GM04503 (cell line): ENCODE measurements at places on chromosomes 5 and 9.

DNA sequence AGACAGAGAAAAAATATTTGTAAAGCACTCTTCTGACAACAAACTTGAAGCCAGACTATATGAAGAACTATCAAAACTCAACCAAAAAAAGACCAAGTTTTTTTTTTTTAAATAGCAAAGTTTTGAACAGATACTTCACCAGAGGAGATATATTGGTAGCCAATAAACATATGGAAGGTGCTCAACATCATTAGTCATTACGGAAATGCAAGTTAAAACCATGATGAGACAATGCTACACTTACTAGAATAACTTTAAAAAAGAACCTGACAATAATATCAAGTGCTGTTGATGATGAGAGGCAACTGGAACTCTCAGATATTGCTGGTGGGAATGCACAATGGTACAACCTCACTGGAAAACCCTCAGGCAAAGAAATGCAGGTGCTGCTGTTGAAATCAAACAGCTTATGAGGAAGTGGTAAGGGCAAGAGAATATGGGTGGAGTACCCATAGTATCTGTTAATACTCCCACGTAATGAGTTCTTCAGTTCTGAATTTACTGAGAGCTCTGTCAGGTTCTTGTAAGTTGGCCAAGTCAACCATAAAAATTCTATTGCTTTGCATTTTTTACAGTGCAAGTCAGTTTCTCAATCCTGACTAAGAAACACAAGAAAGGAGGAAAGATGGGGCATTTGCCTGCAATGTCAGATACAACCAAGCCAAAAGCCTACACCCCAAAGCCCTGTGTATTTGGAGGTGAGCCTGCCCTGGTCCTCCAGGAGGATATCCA is 87.3 kb upstream of the GNAQ start:
- peak; percentile 59 for DNase-seq

DNA sequence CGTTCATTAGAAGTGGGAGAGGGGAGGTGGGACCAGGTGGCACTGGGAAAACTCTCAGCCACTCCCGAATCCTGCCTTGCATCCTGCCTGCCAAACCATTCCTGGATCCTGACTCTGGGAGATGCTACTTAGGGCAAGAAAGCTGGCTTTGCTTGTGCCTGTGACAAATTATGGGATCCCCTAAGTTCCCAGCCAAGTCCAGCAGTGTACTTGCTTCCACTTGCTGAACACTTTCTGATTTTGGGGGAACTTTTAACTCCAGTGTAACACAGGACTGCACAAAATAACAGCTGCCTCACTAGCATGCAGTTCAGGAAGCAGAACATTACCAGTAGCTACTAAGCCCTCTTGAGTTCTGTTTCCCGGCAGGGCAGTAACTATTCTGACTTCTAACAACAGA is 12.5 kb upstream of the NKX2-5 start:
- DNase-seq = no peak

GRCh38 chr9:18333157-18333556 is 140.8 kb upstream of the ADAMTSL1 start:
- no peak for DNase-seq

DNA sequence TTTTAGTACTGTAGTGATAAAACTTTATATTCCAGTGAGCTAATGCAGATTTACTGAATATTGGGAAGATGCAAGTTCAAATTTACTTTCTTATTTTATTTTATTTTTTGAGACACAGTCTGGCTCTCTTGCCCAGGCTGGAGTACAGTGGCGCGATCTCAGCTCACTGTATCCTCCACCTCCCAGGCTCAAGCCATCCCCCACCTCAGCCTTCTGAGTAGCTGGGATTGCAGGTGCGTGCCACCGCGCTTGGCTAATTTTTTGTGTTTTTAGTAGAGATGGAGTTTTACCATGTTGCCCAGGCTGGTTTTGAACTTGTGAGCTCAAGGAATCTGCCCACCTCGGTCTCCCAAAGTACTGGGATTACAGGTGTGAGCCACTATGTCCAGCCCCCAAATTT is 9.9 kb downstream of the PHAX start:
- DNase-seq = no peak

DNA sequence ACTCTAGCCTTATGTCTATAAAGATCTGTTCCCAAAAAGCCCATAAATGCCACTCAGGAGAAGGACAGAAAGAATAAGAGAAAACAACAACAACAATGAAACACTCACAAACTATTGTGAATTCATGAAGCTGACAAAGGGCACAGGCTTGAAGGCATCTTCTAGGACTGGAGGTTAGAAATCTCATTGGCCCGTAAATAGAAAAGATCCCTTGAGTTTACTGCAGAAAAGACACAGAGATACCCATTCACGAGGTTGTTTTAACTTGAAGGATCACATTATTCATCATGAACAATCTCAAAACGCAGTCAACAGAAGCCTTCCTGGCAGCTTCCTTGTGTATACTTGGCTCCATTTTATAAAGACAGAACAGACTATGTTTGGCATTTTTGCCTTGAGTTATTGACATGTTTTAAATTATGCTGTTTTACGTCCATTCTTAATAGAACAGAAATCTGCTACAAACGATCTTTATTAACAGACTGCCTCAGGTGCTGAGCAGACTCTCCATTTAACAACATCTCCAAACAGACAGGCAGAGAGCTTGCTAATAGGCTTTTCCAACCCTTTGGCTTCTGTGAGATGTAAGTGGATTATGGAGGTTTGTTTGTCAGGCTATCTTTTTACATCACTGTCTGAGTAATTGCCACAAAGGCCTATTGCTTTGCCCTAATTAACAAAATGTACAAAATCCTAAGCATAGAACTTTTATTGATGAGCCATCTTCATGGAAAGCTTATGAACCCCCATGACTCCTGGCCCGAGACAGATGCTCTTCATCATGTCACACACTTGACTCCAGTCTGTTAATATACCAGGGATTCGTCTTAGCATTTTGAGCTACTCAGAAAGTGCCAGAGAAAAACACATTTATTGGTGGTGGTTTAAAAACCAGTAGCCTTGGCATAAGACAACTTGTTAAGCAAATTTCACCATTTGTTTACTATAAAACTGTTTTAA is 735.3 kb upstream of the ZNF608 start:
- DNase-seq = no peak

DNA sequence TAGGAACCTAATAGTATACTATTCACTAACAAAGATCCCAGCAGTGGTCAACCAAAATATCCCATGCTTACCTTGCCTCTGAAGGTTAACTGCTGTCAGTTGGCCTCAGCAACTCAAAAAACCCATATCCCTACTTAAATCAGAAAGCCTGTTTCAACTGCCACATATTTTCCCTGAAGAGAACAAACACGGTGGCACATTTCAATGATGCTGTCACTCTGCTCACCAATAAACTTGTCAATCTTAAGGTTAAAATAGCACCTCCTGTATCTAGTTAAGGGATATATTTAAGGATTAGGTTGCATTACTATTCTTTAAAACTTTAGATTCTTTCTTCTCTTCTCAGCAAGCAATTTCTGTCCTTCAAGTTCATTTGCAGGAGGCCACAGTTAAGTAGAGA is 986.9 kb downstream of the CDH18 start:
- DNase-seq = no peak

DNA sequence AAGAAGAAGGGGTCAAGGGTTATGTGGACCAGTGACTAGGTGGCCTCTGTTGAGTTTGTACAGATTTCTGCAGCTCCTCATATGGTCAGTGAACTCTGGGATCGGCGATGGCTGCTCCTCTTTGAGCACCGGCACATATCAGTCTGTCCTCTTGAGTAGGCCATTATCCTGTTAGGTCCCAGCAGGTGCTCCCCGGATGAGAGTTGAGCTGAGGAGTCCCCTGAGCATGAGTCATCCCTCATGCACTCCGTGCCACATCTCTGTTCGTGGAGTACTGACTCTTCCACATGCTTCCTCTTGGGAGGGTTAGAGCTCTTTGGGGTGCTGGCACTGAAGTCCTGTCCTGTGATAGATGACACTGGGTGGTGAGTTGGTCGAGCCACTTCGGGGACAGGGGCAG is 143.7 kb downstream of the PTTG1 start:
- DNase-seq = no peak
